ENCODE measurements at places on chromosomes 13 and 19. TPM values are rescaled to one million over a fixed set of nuclear protein-coding genes. Genes with fewer than 3 reads are reported as not detected.
A peak's percentile ranks its signal among the peaks of the same experiment; 100 is the strongest.

DNA sequence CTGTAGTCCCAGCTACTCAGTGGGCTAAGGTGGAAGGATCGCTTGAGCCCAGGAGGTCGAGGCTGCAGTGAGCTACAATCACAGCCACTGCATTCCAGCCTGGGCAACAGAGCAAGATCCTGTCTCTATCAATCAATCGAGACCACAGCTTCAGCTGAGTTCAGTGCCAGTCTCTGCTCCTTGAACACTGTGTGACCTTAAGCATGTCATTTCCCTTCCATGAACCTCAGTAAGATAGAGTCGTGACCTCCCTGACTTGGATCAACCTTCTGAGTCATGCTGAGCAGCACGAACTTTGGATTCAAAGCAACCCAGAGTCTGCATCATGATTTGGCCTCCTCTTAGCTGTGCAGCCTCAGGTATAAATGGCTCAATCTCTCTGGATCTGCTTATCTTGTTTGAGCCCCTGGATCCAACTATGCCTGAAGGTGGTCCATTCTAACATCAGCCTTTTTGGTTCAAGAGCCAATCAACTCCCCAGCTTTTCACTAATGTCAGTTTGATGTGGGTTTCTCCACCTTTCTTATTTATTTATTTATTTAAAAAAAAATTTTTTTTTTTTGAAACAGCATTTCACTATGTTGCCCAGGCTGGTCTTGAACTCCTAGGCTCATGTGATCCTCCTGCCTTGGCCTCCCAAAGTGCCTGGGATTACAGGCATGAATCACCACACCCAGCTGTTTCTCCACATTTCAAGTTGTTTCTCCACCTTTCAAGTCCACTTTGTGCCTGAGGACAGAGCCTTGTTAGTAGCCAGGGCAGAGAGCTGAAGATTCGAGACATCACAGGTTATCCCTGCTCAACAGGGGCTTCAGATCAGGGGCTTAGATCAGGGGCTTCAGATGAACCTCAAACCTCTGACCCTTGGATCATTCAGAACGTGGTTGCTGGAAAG, 26.4 kb downstream of the PTPRS start:
- no peak for DNase-seq

- DNase-seq, result no peak
Measured at GRCh38 chr19:19546751-19547162, 8.7 kb downstream of the CILP2 start.

- DNase-seq, result peak; percentile 62
Measured at GRCh38 chr13:49791711-49792549, 552 bp downstream of the KPNA3 start.

DNA sequence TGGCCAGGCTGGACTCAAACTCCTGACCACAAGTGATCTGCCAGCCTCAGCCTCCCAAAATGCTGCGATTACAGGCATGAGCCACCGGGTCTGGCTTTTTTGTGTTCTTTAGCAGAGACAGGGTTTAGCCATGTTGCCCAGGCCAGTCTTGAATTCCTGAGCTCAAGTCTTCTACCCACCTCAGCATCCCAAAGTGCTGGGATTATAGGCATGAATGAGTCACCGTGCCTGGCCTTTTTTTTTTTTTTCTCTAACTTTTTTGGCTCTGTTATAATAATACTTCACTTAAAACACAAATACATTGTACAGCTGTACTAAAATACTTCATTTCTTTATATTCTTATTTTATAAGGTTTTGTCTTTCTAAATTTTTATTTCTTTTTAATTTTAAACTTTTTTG, 599.5 kb upstream of the PCDH9 start:
- DNase-seq, result no peak

DNA sequence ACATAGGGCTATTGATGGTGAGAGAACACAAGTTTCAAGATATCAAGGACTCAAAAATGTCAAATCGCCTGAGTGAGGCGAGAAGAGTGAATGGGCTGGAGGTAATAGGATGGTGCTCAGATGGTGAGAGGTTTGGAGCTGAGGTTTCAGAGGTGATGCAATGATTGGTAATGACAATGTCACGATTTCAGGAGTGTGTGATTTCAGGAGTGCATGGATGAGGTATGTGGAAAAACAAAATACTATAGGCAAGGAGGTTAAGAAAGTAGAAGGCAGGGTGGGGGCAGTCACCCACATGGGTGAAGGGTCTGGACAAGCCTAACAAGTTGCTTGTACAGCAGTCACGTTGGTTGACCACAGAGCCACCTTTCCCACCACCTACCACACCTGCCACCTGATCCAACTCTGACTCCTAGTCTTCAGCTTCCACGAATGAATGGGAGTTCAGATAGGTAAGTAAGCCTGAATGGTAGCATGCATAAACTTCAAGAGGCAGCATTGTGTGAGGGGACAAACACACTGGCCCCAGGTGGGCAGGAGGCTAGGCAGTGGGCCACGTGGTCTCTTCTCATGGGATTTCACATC, 71.5 kb downstream of the RUBCNL start:
- DNase-seq, result peak; percentile 13

DNA sequence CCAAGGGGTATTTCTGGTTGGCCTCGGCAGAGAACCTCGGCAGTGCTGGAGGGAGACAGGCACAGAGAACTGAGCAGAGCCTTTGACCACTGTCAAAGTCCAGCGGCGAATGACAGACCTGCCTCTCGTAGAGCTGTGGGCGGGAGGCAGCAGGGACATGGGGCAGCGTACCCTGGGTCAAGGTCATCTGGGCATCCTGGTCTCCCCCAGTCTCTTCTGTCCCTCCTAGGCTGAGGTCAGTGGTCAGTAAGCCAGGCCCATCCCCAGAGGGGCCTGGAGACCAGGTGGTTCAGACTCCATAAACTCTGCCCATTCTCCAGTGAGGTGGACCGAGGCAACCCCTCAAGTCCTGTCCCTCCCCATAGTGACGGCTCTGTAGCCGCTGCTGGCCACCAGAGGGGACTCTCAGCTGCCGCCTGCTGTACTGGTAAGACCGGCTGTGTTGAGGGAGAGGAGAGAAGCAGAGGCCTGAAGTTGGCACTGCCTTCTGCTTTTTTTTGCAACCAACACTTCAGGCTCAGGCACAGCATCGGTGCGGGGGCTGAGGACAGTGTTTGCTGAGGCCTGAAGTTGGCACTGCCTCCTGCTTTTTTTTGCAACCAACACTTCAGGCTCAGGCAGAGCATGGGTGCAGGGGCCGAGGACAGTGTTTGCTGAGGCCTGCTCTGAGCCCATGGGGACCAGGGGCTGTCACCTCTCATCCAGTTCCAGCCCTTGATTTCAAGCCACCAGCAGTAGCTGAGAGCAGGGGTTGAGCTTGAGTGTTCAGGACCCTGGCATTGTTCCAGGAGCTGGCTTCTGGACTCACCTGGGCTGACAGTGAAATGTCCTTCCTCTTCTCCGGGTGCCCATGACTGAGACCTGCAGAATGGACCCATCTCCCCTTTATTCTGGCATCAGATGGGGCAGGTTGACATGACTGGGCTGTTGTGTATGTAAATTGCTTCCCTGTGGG, at the start of gene PGLYRP2:
Gene PGLYRP2 (minus strand): TSS at position 111 of the 955 bp plus-strand sequence. CDS start 130 bp downstream, outside the sequence.
- peak; percentile 47 for DNase-seq

- no peak for DNase-seq
Measured at GRCh38 chr19:32415669-32416068, 10.1 kb downstream of the DPY19L3 start.

ZNF850 gene
- total RNA-seq, result 14.7 TPM

IZUMO2 gene
- total RNA-seq, result not detected

KLK12 gene
- total RNA-seq, result not detected

LHB gene
- not detected for total RNA-seq

Measured in A673 (cell line).